Stimulated activated CD8-positive, alpha-beta memory T cell treated with anti-CD3 and anti-CD28 coated beads, Interleukin-15, amount 100 ng/mL, for 1 hour (primary cell): ENCODE measurements at places on chromosomes 1 and 21.

DNA sequence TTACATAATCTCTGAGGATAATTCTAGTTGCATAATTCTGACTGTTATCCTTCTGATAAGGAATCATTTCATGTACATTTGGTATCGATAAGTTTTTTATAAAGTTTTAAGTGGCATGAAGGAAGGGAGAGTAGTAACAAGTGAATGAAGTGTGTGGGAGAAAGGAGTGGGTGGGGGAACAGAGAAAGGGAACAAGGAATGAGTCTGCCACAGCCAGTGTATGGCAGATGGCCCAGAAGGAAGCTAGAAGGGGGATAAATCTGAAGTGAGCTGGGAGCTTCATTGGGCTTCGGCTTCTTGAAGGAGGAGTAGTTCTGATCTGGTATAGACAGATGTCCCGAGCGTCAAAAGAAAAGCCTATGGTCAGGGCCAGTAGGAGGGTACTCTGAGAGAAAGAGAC is 18.6 kb downstream of the ZBTB40 start:
- DNase-seq: no peak

GRCh38 chr1:180923887-180924286 is 11.2 kb downstream of the KIAA1614 start:
- DNase-seq: no peak

DNA sequence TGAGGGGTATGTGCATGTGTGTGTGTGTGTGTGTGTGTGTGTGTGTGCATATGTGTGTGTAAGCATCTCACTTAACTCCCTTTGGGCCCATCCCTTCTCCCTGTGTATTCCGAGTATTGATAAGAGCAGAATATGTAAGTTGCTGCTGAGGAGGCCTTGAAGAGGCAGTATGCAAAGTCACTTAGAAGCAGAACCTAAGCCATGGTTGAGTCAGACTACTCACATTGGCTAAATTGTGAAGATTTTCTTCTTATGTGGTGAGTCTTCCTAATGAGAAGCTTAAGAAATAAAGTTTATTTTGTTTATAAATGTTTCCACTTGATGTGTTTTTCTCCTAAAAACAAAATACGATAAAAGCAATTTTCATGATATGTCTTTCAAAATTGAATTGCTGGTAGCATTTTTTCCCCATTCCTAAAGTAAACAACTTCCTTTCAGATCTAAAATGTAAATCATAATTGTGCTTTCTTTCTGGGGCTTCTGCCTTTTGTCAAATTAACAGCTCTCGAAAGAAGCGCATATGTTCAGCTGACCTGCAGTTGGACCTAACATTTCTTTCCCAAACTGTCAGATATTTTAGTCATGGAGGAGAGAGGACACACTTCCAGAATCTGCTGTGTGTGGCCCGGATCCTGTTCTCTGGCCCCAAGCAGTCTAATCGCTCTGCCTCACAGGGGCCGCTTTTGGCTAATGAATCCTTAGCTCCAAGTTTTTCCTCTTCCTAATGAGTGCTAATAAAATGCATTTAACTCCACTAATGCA is 284.0 kb downstream of the DUSP10 start:
- no peak for DNase-seq

GRCh38 chr1:153945795-153946621 is 510 bp downstream of the DENND4B start:
- peak; percentile 47 for DNase-seq

- no peak for DNase-seq
These were observed 6.5 kb upstream of the TNFSF4 start for GRCh38 chr1:173213665-173214064.

GRCh38 chr1:29259802-29260441 is 23.6 kb downstream of the PTPRU start:
- peak; percentile 14 for DNase-seq

GRCh38 chr1:240876071-240876470 is 264.1 kb upstream of the GREM2 start:
- DNase-seq: no peak

DNA sequence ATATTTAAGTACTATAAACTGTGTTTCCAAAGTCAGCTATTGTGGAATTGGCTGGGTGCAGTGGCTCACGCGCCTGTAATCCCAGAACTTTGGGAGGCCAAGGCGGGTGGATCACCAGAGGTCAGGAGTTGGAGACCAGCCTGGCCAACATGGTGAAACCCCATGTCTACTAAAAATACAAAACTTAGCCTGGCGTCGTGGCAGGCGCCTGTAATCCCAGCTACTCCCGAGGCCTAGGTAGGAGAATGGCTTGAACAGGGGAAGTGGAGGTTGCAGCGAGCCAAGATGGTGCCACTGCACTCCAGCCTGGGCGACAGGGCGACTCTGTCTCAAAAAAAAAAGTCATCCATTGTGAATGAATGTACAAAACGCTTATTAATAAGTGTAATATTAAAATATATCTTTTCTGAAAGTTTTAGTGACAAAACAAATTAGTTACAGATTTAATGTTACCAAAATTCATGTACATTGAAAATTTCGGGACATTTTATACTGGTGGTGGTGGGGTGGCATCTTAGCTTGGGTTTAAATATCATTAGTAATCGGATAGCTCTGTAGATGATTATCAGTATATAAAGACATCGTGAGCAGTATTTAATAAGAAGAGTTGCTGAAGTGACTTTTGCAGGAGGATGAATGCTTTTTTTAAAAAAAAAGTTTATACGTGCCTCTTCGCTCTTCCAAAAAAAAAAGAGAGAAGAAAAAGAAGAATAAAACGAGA is 503 bp upstream of the SRSF11 start:
- no peak for DNase-seq

DNA sequence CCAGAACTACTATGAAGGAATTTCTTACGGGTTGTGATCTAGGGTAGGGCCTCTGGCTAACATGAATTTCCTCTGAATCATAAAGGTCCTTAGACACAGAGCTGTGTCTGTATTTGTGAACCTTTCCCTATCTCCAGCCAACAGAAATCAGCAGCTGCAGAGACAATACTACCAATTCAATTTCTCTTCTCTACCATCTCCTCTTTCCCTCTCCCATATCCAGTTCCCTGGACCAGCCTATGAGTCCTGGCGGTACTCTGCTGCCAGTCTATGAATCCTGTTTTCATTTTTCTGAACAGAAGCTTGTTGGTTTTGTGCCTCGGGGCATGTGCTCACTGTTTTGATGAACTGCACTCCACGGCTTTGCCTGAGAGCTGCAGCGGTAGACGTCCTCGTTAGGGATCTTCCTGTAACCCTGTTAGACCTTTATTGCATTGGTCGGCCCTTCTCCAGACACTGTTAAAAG is 458.0 kb upstream of the VAMP3 start:
- DNase-seq: no peak

- no peak for DNase-seq
These were observed 42.5 kb upstream of the RNF11 start for GRCh38 chr1:51193564-51193963.

DNA sequence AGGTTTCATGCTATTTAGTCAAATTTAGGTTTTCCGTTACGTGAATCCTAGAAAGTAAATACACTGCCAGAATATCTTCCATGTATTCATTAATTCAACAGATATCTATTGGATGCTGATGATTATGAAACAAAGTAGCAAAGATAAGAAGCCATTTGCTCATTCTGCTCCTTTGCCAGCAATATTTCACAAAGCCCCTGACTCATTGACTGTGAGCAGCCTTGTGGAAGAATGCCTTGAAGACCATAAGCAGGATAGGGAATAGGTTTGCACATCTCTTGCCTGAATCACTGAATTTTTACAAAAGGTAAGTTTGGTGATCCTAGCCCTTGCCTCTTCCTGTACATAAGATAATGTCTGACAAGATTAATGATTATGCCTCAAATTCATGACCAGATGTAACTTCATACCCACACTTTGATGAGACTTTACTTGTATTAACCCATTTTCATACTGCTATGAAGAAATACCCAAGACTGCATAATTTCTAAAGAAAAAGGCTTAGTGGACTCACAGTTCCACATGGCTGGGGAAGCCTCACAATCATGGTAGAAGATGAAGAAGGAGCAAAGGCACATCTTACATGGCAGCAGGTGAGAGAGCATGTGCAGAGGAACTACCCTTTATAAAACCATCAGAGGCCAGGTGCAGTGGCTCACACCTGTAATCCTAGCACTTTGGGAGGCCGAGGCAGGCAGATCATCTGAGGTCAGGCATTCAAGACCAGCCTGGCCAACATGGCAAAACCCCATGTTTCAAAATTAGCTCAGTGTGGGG is 1.6 kb upstream of the PIGK start:
- DNase-seq: no peak

DNA sequence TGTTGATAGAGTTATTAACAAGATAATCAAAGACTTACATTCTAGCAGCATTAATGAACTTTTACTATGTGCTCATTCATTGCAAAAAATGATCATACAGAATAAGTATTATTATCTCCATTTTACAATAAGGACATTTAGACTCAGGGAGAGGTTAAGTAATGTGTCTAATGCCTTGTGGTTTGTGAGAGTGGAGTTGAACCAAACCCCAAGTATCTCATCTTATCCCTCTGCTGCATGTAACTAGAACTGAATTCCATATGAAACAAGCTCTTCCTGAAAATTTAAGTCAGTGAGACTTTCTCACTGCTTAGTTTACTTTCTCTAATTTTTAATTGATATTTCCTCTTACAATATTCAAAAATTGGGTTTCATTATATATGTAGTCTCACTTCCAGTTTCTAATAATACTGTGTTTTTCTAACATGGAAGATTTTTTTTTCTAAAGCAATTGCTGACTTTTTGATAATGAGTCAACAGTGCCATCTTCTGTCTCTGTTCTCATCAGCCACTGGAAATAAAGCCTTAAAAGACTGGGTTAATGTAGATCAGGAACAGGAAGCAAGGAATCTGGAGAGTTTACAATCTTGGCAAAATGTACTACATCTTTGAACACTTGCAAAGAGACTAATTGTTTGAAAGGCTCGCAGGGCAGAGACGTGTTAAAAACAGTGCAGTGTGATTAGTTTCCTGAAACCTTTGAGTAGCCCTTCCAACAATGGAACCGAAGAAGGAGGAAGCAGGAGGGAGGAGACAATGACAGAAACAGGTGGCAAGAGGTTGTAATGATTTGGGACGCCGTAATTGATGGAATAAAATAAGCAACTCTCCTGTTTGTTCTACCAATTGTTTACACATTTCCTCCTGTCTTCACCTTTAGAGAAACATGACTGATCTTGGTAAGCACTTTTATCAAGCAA is 567.6 kb downstream of the MRPL39 start:
- DNase-seq: no peak

DNA sequence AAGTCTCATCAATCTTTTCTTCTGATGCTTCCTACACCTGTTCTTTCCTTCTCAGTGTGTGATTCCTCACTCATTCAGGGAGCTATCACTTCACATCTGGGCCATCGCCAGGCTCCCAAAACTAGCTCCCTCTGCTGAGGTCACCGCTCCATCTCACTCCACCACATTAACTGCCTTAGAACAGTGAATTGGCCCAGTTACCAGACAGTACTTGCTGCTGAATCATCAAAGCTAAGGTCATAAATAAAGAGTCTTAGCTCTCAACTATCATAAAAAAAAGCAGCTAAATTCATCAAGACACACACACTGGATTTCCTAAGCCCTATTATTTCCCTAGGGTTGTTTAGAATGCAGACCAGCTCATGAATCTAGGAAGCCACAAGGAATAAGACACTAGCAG is 18.8 kb upstream of the SRM start:
- DNase-seq: no peak

DNA sequence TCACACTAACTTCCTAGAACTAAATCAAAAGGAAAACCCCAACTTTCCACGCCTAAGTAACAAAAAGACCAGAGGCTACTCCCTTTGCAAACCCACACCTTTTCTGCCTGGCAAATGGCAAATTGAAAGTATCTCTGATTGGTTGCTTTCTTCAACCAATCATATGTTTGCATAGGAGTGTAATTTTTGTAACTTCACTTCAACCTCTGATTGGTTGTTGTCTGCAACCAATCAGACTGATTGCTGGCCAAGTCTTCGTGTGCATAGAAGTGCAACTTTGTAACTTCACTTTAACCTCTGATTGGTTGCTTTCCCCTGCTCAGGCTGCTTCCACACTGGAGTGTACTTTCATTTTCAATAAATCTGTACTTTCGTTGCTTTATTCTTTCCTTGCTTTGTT is 36.9 kb upstream of the PADI2 start:
- DNase-seq: no peak

DNA sequence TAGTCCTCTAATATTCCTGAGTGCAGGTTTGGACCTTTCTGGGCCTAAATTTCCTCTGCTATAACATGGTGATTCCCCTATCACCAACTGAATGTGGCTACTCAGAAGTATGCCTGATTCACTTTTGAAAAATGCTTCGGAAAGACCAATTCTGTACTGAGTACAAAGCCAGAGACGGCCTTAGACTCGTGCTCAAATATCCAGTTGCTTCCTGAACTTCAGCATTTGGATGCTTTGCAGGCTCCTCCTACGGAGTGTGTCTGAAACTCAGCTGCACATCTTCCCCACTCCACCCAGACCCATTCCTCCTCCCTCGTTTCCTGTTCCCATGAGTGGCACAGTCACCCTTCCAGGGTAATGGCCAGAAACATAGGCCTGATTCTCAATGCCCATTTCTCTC is 98.4 kb upstream of the GADD45A start:
- DNase-seq: no peak

DNA sequence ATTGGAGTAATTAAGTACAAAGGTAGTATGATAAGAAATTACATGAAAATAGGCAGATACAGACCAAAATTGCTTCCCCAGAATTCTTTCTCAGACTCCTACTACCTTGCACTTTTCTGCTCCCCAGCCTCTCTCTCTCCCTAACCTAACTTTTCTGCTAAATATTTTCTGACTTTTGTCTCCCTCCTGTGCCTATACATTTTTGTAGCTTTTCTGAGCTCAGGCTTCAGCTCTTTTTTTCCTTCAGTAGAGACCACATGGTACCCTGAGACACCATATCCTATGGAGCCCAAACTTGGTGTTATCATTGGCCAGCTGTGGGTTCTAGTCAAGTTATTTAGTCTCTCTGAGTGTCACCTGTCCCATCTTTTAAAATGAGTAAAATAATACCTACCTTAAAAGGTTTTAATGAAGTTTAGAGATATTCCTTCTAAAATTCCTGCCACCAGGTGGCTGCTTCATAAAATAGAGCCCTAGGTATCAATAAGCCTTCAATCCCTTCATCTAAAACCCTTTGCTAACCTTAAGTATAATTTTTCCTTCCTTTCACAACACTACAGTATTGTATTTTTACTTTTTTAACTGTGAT is 237.6 kb upstream of the DUSP10 start:
- no peak for DNase-seq

GRCh38 chr1:205535866-205536758 is 31.6 kb downstream of the CDK18 start:
- DNase-seq: no peak

DNA sequence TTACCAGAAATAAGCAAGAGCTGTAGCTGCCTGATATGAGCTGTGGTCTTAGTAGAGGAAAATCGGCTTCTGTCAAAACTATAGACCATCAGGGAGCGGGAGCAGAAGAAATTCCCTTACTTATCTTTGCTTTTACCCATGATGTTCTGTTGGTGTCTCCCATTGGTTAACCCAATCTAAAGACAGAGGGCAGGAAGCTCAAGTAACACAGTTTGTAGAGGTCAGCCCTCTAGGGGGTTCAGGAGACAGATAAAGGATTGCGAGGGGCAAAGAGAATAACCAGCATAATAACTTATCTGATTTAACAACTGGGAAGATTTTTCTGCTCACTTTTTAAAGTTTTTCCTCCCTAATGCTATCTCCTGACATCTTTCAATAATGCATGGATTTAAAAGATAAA is 142.4 kb downstream of the NTMT2 start:
- DNase-seq: no peak
